Activated CD4-positive, alpha-beta T cell treated with anti-CD3 and anti-CD28 coated beads, Interleukin-2, Interleukin-4, amounts not matched to agents 100 ng/mL and 50 ng/mL, durations not matched to agents 16 hours and 8 hours (primary cell): ENCODE measurements at places on chromosomes 13 and 19.
A peak's percentile ranks its signal among the peaks of the same experiment; 100 is the strongest.

GRCh38 chr19:42255766-42256745, 1.1 kb upstream of the ERF start:
- DNase-seq: no peak

DNA sequence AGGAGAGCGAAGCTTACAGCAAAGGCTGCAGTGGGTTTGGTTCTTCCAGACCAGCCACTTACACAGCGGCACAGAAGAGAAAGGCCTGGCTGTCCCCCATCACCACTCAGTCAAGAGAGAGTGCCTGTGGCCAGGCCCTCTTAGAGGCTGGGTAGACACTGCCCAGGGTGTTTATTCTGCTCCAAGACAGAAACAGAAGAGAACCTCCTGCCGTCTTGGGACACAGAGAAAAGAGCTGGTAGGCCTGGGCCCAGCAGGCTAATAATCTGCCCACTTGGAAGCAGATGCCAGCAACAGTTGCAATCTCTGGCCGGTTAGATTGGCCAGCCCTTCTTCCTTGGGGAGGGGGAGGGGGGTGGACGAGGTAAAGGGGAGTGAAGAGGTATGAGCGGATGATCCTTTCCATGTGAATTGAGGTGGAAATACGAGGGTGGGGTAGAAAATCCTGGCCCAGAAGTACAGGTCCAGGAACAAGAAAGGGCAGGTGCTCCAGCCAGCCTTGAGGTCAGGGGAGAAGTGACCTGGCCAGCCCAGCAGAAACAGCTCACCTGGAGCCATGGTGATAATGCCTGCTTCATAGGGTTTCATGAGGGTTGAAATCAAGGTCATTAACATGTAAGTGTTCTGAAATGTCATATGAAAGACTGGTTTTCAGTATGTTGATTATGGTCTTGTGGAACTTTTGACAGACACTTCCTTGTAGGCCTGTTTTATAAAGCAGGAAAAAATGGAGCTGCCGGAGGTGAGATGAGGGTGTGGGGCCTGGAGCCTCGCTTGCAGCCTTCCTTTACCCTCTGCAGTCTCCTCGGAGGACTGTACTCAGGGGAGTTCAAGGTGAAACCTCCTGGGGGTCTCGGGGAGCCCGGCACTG, 116.9 kb downstream of the SIPA1L3 start:
- DNase-seq: no peak

GRCh38 chr19:10998666-10999065, 37.8 kb downstream of the SMARCA4 start:
- DNase-seq: no peak

DNA sequence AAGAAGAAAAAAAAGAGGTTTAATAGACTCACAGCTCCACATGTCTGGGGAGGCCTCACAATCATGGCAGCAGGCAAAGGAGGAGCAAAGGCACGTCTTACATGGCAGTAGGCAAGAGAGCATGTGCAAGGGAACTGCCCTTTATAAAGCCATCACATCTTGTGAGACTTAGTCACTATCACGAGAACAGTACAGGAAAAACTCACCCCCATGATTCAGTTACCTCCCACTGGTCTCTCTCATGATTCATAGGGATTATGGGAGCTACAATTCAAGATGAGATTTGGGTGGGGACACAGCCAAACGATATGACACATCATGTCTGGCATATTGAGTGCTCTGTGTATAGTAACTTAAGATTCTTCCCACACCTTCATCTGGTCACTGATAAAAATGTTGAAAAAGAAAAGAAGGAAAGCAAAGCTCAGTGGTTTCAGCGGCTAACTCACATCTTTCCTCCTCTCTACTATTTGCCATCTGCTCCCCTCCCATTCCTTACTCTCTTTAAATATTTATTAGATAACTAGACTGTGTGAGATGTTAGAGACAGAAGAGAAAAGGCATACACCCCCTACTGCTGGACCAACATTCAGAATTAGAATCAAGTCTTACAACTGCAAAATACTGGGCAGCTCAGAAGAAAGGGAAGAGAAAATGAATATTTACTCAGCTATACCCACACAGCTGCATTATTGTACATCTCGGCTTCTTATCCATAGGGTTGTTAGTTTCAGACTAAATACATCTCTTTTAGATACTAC, 60.1 kb upstream of the AKAP11 start:
- no peak for DNase-seq

- no peak for DNase-seq
Measured at GRCh38 chr13:88142653-88143052, 471.5 kb downstream of the SLITRK5 start.

- DNase-seq: peak; percentile 53
Measured at GRCh38 chr19:49690656-49691242, at the start of gene CPT1C. Gene CPT1C (plus strand): TSS chr19:49691116. CDS start chr19:49692253, 1,137 bp downstream.

- DNase-seq: no peak
Measured at GRCh38 chr13:23851106-23851505, 38.1 kb downstream of the MIPEP start.

DNA sequence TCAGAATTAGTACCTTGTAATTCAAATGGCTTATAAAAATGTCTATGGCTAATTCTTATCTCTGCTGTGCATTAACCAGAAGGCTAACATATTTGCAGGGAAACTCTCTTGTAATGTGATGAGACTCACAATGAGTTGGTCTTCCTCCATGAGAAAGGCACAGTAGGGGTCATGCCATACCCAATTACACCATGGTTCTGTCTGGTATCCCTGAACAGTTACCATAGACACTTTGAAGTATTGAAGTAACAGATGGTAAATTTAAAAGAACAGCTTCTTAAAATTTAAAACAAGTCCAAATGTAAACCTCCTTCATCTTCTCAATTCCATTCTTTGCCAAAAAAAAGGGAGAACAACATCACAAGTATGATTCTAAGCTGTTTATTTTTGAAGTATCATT, 22.6 kb upstream of the SLAIN1 start:
- no peak for DNase-seq

GRCh38 chr13:114132419-114133121, at the start of gene RASA3:
Gene RASA3 (minus strand): TSS chr13:114132623. CDS start chr13:114132489, 134 bp downstream.
- peak; percentile 51 for DNase-seq

DNA sequence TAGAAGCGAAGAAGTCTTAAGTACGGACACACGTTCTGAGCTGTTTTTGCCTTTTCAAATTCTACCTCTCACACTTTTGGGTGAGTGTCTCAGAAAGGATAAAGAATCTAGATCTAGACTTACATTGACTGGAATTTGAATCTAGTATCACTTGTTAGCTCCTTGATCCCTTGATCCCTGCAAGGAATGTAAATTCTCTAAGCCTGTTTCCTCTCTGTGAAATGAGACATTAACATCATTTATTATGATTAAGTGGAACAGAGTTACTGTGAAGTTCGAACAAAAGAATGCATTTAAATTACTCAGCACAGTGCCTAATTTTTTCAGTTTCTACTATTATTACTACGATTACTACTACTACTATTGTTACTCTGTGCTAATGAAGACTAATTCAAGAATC, 86.6 kb upstream of the POSTN start:
- no peak for DNase-seq

- DNase-seq: no peak
Measured at GRCh38 chr13:66879988-66880387, 350.1 kb downstream of the PCDH9 start.
